IPS DF 6.9 (cell line): ENCODE measurements at places on chromosomes 6 and 20.

GRCh38 chr20:56278196-56278595 is 29.7 kb downstream of the MC3R start:
- no peak for DNase-seq
- H3K27me3 ChIP-seq: no peaks in the 10 kb centered on the region
- H3K4me1 ChIP-seq: no peaks in the 10 kb centered on the region
- H3K4me3 ChIP-seq: no peak overlapping the region
- no peaks in the 10 kb centered on the region for H3K36me3 ChIP-seq

- peak overlapping the region; percentile 95; the same call in 1 of the 2 replicates for H3K4me3 ChIP-seq
- no peaks in the 10 kb centered on the region for H3K36me3 ChIP-seq
- H3K4me1 ChIP-seq: peaks cover 1% of the 10 kb centered on the region; the same call in 1 of the 2 replicates
- H3K27ac ChIP-seq: no peak overlapping the region
- H3K27me3 ChIP-seq: no peaks in the 10 kb centered on the region
- no peak for DNase-seq
These were observed 1.3 kb upstream of the LZTS3 start for GRCh38 chr20:3174442-3175261.

- no peak for DNase-seq
- no peak overlapping the region for H3K4me3 ChIP-seq
- no peaks in the 10 kb centered on the region for H3K27me3 ChIP-seq
These were observed 599.2 kb downstream of the COL12A1 start for GRCh38 chr6:74606582-74607071.

DNA sequence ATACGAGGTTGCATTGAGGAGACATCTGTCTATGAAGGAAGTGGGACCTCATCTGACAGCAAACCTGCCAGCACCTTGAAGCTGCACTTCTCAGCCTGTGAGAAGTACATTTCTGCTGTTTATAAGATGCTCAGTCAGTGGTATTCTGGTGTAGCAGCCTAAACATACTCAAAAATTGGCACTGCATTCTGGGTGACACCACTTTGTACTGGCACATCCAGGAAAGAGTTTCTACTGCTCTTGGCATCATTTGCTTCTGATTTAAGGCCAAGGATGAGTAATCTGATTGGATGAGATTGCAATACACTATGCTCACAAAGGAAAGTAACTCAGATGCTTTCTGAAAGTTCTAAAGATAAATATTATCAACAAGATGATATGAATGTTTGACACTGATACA is 275.4 kb upstream of the TFAP2D start:
- no peak for DNase-seq
- no peak overlapping the region for H3K27ac ChIP-seq
- no peaks in the 10 kb centered on the region for H3K4me1 ChIP-seq
- H3K27me3 ChIP-seq: no peaks in the 10 kb centered on the region

- H3K4me1 ChIP-seq: no peaks in the 10 kb centered on the region; the same call in 1 of the 2 replicates
- H3K27me3 ChIP-seq: no peaks in the 10 kb centered on the region
- no peaks in the 10 kb centered on the region for H3K36me3 ChIP-seq
- H3K4me3 ChIP-seq: no peak overlapping the region
- H3K27ac ChIP-seq: no peak overlapping the region
These were observed 1085.6 kb downstream of the KHDRBS2 start for GRCh38 chr6:61200444-61200843.

DNA sequence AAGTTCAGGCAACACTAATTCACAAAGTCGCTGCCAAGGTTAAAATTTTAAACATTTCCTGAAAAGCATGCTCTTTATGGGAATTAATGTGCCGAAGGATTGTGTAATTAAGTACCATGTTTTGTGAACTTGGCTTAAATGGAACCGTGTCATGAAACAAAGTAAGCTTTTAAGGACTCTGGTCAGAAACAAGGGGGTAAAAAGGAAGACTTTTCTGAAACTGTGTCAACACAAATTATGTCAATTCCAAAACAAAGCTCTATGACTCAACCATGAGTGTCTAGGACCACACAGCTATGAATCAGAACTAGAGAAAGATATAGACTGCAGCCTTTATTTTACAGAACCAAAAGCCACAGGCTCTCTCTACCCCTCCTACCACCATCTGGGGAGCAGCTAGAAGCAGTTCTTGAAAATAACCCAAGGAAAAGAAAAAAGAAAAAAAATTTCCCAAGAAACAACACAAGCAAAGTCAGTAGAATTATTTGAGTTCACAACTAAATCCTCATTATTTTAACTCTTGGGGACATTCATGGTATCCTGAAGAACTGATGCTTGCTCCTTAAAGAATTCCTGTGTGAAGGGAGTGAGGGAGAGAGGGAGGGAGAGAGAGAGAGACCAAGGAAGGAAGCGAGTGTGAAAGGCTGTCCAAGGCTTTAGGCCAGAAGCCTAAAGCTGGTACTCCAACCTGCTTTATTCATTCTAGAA is 81.9 kb downstream of the ZMYND8 start:
- H3K27me3 ChIP-seq: no peaks in the 10 kb centered on the region
- DNase-seq: no peak
- peaks cover 20% of the 10 kb centered on the region for H3K36me3 ChIP-seq
